ENCODE measurements at places on chromosomes 4 and X. TPM values are rescaled to one million over a fixed set of nuclear protein-coding genes. Genes with fewer than 3 reads are reported as not detected.

Gene CYBB
- 12.2 TPM for total RNA-seq

Gene TEX11
- total RNA-seq: not detected

Gene PACRGL
- total RNA-seq: 59.8 TPM

Gene ANOS1
- 11.3 TPM for total RNA-seq

Gene PGAM4
- total RNA-seq: not detected

Gene ARR3
- not detected for total RNA-seq

Gene TCEAL2
- 82.1 TPM for total RNA-seq

Gene ITGB1BP2
- 4.2 TPM for total RNA-seq

Gene USP51
- total RNA-seq: 3.8 TPM

Gene ITIH6
- not detected for total RNA-seq

Gene RPL9
- 694 TPM for total RNA-seq

Gene SOX3
- total RNA-seq: 0.36 TPM

Gene RBM46
- not detected for total RNA-seq

Gene ESX1
- total RNA-seq: not detected

Gene PPARGC1A
- 36.5 TPM for total RNA-seq

Gene XIAP
- 56.2 TPM for total RNA-seq

Gene GAGE12F
- 1.6 TPM for total RNA-seq

Gene SMIM10
- 3.4 TPM for total RNA-seq

Gene COL4A6
- total RNA-seq: 0.14 TPM

Gene ADGRG4
- not detected for total RNA-seq

Gene CCNI
- total RNA-seq: 292 TPM

Gene GIMD1
- not detected for total RNA-seq

Gene ZNF630
- total RNA-seq: 6.7 TPM

Gene FUNDC1
- total RNA-seq: 26.2 TPM

Gene GPC4
- total RNA-seq: 7.3 TPM

Gene ALB
- total RNA-seq: 2.6 TPM

Gene HOPX
- total RNA-seq: 111 TPM

Gene SLC10A4
- 3.6 TPM for total RNA-seq

Gene TMPRSS11B
- not detected for total RNA-seq

Gene HPRT1
- 67.5 TPM for total RNA-seq

Gene SCRG1
- total RNA-seq: 51.8 TPM

Gene SPIN2A
- total RNA-seq: 1.6 TPM

Gene KIT
- 15.7 TPM for total RNA-seq

Gene GAGE12G
- not detected for total RNA-seq

Gene SORBS2
- 120 TPM for total RNA-seq

Gene CDKL5
- total RNA-seq: 96.8 TPM

Gene GDPD2
- 7.0 TPM for total RNA-seq

Gene AFF2
- 37.1 TPM for total RNA-seq

Gene TNIP3
- 2.0 TPM for total RNA-seq

Gene FAM114A1
- total RNA-seq: 11.8 TPM

Gene VCX3B
- not detected for total RNA-seq

Gene DCAF8L2
- not detected for total RNA-seq

Gene NPY1R
- total RNA-seq: 32.4 TPM

Gene NR0B1
- total RNA-seq: 0.96 TPM

Gene CFAP99
- 2.6 TPM for total RNA-seq

Gene GAGE13
- total RNA-seq: not detected

Gene FGF2
- total RNA-seq: 24.1 TPM

Gene GPR82
- not detected for total RNA-seq

Gene MAP9
- total RNA-seq: 57.6 TPM

Gene HPGDS
- total RNA-seq: 3.1 TPM

Gene FOXO4
- total RNA-seq: 53.9 TPM

Gene PRRG3
- 24.1 TPM for total RNA-seq

Gene AVPR2
- not detected for total RNA-seq

Gene RAB9B
- 24.9 TPM for total RNA-seq

Gene CCNB3
- 0.75 TPM for total RNA-seq

Gene ASMT
- total RNA-seq: 0.56 TPM

Gene OTC
- total RNA-seq: not detected

Gene IL21
- total RNA-seq: not detected

Data from dorsolateral prefrontal cortex (tissue), 122 donors.